Hippocampal formation (tissue), 2 donors: ENCODE measurements at places on chromosomes 16 and 17.

DNA sequence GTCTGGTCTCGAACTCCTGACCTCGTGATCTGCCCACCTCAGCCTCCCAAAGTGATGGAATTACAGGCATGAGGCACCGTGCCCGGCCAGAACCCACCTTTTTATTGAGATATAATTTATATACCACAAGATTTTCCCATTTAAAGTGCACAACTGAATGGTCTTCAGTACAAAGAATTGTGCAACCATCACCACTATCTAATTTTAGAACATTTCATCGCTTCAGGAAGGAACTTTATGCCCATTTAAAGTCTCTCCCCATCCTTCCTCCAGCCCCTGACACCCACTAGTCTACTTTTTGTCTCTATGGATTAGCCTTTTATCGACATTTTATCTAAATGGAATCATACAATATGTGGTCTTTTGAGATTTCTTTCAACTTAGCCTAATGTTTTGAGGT, 25.4 kb upstream of the HELZ start:
- DNase-seq: no peak

- DNase-seq: no peak
These were observed 2.2 kb downstream of the GALNS start for GRCh38 chr16:88854306-88855111.

- no peak for DNase-seq
These were observed 24.1 kb downstream of the MYH10 start for GRCh38 chr17:8606401-8606800.

GRCh38 chr16:54488729-54489128, 202.1 kb upstream of the IRX3 start:
- no peak for DNase-seq

DNA sequence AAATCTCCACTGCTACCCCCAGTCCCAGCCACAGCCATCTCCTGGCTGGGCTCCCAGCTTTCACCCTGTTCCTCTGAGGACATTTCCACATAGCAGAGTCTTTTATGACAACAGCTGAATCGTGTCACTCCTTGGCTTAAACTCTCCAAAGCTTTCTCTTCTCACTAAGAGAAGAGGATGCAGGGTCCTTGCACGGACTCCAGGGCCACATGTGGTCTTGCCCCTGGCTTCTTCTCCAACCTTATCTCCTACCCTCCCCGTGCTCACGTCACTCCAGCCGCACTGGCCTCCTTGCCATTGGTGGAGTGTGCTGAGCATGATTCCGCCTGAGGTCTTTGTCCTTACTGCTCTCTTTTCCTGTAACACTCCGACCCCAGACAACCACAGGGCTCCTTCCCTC, 39.9 kb upstream of the CCDC182 start:
- no peak for DNase-seq

GRCh38 chr17:2406271-2406902, 5.5 kb upstream of the MNT start:
- DNase-seq: no peak

DNA sequence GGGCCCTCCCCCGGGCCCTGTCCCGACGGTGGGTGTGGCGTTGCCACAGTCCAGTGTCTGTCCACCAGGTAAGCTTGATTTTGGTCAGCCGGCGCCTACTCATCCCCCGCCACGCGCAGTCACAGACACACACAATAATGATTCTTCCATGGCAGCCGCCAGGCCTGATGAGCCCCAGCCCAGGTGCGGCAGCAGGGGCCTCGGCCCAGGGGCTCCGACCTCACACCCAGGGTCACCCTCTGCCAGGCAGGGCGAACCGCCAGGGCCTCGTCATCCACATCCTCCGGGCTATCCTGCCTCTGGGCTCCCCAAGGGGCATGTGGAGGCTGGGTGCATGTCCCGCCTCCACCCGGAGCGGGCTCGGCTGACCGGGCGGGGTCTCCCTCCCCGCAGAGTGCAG, 7.5 kb downstream of the TPSG1 start:
- DNase-seq: no peak

- DNase-seq: no peak
These were observed 54.8 kb downstream of the SLFN5 start for GRCh38 chr17:35297666-35298065.

DNA sequence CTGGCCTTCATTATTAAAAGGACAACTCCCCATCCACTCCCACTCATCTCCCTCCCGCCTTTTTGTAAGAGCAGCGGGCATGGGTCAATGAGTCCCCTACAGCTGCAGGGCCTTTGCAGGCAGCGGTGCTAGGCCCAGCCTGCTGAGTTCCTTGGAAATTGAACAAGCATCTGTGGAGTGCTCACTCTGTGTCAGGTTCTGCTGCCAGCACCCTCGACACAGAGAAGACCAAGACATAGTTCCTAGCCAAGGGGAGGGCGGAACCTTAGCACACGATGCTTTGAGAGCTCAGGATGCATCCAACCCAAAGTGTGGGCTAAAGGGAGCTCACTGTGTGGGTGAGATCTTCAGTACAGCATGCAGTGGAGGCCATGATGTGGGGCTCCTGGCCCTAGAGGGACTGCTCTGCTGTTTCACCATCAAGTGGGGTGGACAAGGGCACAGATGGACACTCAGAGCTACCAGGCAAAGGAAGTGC, 27.6 kb downstream of the RMI2 start:
- DNase-seq: no peak

DNA sequence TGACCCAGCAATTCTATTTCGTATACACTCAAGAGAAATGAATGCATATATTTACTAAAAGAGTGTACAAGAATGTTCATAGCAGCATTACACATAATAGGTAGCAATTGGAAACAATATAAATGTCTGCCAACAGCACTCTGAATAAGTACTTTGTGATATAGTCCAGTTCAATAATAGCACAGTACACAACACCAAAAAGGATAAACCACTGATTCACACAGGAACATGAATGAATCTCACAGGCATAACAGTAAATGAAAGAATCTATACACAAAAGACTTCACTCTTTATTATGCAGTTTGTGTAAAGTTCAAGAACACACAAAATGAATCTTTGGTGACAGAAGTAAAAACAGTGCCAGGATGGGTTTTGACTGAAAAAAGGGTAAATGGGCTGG, 86.3 kb downstream of the NLK start:
- no peak for DNase-seq

GRCh38 chr17:4204710-4205173, 59.0 kb downstream of the ANKFY1 start:
- DNase-seq: no peak

- DNase-seq: no peak
These were observed 5.5 kb downstream of the STARD3 start for GRCh38 chr17:39642291-39643074.

DNA sequence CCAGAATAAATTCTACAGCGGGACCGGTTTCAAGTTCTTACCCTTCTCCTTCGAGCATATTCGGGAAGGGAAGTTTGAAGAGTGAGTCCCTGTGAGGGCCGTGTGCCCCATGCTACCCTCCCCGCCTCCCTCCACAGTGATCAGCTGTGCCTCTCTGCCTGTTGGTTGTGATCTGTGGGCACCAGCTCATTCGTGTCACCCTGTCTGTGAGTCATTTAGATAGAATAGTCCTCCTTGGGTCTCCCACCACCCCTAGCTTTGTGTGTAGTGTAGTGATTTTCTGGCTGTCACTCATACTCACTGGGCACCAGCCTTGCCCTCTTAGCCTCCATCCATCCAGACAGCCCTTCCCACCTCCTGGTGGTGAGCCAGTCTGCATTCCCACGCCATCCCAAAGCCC, 15.0 kb upstream of the NAGLU start:
- no peak for DNase-seq

GRCh38 chr17:31453896-31454295, 62.4 kb downstream of the RAB11FIP4 start:
- no peak for DNase-seq

DNA sequence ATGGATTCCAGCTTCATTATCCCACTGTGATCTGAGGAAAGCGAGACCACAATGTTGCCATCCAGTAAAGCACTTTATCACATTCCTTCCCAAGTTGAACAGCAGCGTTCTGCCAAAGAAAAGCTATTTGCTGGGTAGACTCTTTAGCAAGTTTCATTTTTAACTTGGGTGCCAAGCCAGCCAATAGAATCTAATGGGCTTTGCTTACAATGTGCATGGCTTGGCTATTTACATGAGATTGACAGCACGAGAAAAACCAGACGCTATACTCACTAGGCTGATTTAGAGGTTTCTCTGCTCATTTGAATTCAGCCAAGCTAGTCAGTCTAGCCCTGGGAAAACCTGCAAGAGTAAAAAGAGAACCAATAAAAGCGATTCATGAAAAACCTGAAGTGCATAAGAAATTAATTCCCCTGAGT, 108.9 kb downstream of the CDH13 start:
- no peak for DNase-seq

GRCh38 chr17:82329683-82330321, 3.8 kb downstream of the SECTM1 start:
- no peak for DNase-seq

GRCh38 chr17:33260638-33261037, 32.5 kb downstream of the ASIC2 start:
- DNase-seq: no peak

- DNase-seq: no peak
These were observed 23.7 kb downstream of the SRL start for GRCh38 chr16:4218202-4218601.

DNA sequence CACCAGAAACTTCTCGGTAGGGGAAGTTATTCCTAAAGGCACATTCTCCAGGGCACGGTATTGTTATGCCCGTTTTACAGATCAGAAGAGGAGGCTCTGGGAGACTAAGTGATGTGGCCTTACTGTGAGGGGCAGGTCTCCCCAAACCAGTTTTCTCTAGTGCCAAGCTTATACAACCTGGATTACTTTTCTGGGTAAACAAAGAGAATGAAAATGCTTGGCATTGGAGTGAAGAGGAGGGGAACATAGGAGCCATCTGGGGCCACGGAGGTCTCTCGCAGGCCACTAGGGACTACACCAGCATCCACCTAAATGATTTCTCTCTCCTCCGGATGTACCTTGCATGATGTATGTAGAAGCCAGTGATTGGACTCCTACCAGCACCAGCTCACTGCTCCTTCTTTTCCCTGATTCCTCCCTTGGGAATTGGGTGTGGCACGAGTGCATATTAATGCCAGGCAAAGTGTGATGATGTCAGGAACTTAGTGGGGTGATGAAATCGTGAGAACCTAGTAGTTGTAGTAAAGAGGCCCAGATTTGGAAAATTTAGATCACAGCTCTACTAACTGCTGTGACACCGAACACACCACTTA, 674 bp downstream of the TOM1L1 start:
- DNase-seq: no peak

DNA sequence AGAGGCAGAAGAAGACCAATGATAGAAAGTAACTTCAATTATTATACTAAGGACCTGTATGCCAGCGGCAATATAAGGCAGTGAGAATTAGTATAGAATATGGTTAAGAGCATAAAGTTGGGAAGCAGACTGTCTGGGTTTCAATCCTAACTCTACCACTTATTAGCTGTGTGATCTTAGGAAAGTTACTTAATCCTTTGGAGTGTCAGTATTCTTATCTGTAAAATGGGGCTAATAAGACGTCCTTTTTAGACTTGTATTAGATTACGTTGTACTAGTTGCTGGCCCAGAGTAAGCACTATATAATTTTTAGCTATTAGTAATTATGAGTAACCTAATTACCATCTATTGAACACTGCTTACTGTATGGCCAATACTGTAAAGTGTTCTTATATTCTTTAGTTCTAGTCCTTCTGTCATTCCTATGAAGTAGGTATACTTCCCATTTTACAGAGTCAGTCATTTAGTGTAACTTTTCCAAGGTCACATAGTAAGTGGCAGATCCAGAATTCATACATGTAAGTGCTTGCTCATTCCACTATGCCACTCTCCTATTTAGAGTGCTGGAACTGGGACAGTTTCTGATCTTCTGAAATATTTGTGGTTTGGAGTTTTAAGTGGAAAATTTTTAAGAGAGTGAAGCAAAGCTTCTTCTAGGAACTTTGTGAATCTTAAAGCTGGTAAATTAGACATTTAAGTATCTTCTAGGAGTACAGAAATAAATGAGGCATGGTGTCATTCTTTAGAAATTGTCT, 22.5 kb downstream of the HEATR9 start:
- DNase-seq: no peak

GRCh38 chr17:48244814-48245213, 137.2 kb downstream of the SNX11 start:
- no peak for DNase-seq

DNA sequence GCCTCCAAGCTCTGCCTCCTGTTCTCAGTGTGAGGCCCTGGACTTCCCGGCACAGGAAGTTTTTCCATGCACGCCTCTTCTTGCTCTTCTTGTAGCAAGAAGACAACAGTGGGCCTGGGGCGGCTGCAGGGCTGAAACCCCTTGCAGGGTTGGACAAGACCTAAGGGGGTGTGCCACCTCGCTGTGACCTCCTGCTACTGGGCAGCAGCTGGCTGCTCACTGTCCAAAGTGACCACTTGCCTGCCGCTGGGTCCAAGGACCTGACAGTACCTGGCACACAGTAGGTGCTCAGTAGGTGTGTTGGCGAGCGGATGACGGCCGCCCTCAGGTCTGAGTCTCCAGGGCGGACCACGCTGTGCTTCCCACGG, 331.6 kb downstream of the C16orf95 start:
- DNase-seq: no peak

DNA sequence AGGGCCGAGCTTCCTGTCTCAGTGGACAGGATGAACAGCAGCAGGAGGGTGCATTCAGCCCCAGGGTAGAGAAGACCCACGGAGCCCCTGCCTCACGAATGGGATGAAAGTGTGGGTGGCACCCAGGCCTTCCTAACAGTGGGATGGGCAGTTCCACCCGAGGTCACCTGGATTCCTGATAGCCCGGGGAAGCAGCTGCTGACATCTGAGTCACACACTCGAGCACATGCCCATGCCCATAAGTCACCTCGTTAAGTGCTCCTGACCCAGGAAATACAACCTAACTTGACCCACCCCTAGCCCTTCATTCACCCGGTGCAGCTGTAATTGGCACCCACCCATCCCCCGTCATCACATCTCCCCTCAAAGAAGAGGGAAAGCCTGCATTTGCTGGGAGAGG, 85.3 kb upstream of the FOXF1 start:
- DNase-seq: no peak

GRCh38 chr17:35376245-35376644, 2.8 kb upstream of the SLFN11 start:
- no peak for DNase-seq

DNA sequence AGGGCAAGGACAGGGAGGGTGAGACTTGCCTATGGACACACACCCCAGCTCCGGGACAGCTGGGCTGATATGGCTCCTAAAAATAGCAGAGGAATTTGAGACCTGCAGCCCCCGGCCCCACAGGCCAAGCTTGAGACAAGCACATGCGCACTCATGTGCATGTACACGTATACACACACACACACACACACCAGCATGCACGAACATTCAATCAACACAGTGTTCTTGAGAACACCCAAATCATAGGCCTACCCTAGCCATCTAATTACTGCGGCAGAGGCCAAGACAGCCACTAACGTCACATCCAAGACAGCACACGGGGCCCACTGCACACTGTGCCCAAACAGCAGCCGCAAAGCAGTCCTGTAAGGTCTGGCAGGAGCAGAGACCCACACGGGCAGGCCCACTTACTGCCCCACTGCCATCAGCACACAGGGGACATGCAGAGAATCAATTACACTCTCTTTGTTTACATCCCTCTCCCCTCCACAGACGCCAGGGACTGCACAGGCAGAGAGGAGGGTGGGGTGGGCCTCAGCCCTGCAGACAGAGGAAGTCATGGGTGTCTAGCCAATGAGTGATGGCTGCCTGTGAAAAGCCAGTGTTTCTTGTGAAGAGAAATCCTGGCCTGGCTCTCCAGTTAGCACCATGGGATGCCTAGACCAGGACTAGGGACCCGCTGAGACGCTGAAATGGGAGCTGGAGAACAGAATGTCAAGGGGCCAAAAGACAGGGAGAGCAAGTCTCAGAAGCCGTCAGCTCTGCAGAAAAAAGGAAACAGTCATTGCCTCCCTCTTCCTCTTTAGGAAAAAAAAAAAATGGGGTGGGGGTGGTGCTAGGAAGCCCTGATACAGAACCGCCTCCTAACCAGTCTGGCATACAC, 39.3 kb downstream of the MYO18A start:
- DNase-seq: no peak
